Effector memory CD8-positive, alpha-beta T cell (primary cell): ENCODE measurements at places on chromosomes 5 and 9.

GRCh38 chr5:178496642-178497041 is 93.6 kb downstream of the COL23A1 start:
- DNase-seq, result no peak

- DNase-seq, result no peak
Measured at GRCh38 chr5:112974901-112975300, 1.7 kb upstream of the DCP2 start.

GRCh38 chr9:136507221-136507991 is 24.6 kb upstream of the SEC16A start:
- DNase-seq, result no peak

DNA sequence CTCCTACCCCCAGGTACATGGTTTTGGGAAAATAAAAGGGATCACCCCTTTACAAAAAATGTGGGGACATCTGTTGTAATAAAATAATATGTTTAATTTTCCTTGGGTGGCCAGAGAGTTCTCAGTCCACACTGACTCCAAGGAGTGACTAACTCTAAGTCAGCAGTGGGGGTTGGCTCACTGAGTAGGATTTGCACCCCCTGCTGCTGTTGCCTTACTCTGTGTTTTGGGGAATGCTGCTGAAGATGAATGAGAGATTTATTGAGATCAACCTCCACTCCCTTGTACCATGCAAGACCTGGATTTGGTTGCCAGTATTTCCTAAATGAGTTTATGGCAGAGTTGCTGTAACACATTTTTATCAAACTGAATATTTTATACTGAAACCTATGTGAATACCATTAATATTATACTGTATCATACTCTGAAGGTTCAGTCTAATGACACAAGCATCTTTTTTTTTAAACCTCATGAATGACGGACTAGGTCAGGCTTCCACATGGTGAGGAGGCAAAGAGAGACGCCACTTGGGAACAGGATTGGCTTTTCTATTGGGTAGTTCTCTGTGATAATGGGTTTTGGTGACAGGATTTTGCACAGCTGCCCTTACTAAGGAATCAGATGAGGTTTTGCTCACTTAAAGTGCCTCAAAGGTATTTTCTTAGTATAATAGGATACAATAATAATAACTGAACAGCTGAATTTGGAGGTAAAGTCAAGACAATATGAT is 121.3 kb upstream of the OSMR start:
- DNase-seq, result no peak

DNA sequence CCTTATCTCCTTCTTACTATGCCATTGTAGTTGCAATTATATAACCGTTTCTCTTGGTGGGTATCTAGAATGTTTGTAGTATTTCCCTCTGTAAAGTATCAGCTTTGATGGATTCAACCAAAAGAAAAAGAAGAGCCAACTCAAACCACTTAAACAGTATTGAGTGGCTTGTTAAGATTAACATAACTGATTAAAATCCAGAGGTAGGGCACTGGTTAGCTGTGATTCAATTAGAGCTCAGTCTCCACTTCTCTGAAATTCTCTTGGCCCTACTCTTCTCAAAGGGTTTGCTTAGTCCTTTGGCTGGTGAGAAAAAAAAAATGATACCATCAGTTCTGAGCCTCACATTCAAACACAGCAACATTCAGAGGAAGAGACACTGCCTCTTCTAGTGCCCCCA is 37.0 kb downstream of the TYRP1 start:
- no peak for DNase-seq
